OCI-LY7 (cell line): ENCODE measurements at places on chromosomes 5 and 9. TPM values are rescaled to one million over a fixed set of nuclear protein-coding genes. Genes with fewer than 3 reads are reported as not detected.

DNA sequence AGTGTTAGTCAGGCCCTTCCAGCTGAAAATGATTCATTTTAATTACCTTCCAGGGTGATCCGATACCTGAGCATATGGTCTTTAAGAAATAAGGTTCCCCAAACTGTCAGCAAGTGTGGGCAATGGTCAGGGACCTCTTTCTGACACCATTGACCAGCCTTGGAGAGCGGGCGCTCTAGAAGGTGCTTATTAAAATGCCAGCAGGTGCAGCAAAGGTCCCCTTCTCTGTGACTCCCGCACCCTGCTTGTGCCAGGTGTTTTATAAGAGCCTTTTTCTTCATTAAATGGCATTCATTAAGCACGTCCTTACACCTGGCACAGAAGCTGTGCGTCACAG, 85.3 kb downstream of the MVB12B start:
- peak; percentile 6 for DNase-seq

DNA sequence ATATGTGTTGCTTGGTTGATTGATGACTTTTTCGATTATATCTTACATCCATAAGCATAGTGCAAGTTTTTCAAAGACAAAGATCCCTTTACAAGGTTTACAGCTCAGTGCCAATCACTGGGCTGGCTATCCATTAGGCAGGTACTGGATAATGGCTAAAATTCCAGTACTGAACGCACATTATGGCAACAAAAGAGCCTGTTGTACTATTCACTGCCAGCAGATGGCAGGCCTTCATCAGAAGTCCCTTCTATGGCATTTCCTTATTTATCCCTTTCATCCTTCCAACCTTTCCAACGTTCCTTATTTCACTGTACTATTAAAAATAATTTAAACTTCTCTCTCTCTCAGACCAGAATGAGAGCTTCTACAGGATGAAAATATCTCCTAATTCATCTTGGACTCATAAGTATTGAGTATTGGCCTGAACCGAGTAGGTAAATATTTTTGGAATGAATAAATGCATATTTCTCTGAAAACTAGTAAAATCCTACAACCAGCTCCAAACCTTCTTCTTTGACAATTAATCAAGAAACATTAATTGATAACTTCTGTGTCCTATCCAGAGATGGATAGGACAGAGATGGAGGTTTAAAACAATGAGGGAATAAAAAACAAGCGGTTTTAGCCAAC, 6.7 kb upstream of the WNT8A start:
- DNase-seq: peak; percentile 65

- peak; percentile 25 for DNase-seq
Observed at GRCh38 chr9:128727640-128728248, 3.8 kb upstream of the ZDHHC12 start.

CBY3 gene
- total RNA-seq: not detected in 2 replicates

MED27 gene
- total RNA-seq: 29.9 and 32.6 TPM in 2 replicates

DNA sequence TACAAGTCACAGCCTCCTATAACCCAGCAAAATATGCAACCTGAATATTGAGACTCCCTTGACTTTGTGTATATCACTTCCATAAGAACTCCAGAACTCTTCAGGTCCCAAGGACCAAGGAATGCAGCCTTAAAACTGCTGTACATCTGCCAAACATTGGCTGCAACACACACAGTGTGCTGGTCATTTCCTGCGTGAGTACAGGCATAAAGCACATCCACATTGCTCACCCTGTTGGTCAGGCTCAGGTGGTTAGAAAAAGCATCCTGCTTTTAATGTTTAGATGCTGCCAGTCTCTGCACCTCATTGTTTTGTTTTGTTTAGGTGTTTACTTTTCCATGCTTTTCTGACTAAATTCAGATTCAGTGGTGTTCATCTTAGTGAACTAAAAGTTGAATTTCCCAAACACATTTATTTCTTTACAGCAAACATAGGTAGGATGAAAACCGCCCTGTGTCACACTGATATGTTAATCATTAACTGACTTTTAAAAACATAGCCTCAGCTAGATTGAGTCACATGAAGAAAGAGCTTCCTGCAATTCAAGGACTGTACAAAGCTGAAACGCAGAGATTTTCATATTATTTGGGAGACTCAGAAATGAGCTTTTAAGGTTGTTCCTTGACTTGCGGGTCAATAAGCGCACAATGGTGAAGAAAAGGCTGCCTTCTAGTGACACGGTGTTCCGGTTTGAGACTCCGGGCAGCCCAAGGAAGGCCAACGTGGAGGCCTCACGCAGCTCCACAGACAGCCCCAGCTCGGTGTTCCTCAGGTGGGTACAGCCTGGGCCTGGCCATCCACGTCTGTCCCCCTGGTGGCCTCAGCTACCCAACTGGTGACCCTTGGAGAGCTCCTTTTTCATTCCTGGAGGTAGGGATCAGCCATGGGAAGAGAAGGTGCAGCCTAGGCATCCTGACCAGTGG, 52.2 kb upstream of the GRAMD2B start:
- DNase-seq: no peak

DNA sequence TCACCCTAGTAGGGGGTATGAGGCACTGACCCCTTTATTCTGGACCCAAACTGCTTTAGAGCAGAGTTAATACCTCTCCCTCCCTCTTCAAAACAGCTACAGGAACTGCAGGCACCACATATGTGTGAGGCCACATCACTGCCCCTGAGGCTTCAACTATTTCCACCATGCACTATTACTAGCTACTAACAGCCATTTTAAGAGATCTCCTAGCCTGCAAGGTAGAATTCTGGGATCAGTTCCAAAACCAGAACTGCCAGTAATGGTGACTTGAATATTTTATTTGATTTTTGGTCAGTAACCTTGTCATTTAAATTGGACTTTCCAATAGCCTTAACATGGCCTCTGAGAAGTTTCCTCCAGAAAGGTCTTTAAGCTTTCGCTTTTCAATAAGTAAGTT, 55.3 kb upstream of the FSD1L start:
- DNase-seq: no peak

- no peak for DNase-seq
Observed at GRCh38 chr9:5622016-5622415, 6.9 kb upstream of the RIC1 start.

FOXD4L4 gene
- 0.53 and 1.5 TPM in 2 replicates for total RNA-seq

DNA sequence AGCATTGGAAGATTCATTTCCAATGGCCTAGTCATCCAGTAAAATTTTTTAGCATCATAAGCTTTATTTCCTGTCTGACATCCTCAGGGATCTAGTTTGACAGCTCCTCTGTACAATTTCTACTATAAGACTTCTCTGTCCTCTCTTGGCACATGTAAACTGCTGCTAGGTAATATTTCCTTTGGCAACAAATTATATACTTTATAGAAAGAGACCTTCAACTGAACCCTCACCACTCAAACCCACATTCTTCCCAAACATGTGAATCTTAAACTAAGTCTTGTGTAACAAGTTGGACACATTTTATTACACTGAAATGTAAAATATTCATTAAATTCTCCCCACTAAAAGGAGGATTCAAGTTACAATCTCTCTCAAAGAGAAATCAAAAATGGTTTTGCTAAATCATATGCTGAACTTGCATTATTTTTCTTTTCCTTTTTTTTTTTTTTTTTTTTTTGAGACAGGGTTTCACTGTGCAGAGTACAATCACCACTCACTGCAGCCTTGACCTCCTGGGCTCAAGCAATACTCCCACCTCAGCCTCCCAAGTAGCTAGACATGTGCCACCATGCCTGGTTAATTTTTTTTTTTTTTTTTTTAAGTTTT, 36.9 kb downstream of the SCAI start:
- no peak for DNase-seq

DNA sequence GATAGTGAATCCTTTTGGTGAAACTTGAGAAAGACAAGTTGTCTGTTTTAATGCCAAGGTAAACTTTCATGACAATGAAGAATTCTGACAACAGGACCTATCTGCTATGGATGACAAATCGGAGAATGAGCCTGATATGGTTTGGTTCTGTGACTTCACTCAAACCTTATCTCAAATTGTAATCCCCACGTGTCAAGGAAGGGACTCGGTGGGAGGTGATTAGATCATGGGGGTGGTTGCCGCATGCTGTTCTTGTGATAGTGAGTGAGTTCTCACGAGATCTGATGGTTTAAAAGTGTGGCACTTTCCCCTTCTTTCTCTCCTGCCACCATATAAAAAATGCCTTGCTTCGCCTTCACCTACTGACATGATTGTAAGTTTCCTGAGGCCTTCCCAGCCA, 1964.1 kb upstream of the CDH9 start:
- no peak for DNase-seq

- DNase-seq: no peak
Observed at GRCh38 chr5:61817472-61818326, 485.6 kb downstream of the ZSWIM6 start.

GRCh38 chr9:113349445-113350094, at the start of gene BSPRY:
Gene BSPRY, plus strand, starts transcription at chr9:113349541. Its CDS starts 39 bp downstream, at chr9:113349580.
- DNase-seq: peak; percentile 25

GRCh38 chr5:131081913-131082488, 83.1 kb downstream of the HINT1 start:
- no peak for DNase-seq

PCDHA7 gene
- total RNA-seq: not detected in 2 replicates

C9orf153 gene
- total RNA-seq: 0.27 and 0.31 TPM in 2 replicates

- DNase-seq: no peak
Observed at GRCh38 chr9:37788332-37788731, 3.5 kb upstream of the EXOSC3 start.

RAI14 gene
- total RNA-seq: 8.0 and 12.3 TPM in 2 replicates

PCDHGA2 gene
- total RNA-seq: 0.74 and 1.1 TPM in 2 replicates

- DNase-seq: no peak
Observed at GRCh38 chr5:125564317-125564975, 818.0 kb upstream of the ZNF608 start.

DNA sequence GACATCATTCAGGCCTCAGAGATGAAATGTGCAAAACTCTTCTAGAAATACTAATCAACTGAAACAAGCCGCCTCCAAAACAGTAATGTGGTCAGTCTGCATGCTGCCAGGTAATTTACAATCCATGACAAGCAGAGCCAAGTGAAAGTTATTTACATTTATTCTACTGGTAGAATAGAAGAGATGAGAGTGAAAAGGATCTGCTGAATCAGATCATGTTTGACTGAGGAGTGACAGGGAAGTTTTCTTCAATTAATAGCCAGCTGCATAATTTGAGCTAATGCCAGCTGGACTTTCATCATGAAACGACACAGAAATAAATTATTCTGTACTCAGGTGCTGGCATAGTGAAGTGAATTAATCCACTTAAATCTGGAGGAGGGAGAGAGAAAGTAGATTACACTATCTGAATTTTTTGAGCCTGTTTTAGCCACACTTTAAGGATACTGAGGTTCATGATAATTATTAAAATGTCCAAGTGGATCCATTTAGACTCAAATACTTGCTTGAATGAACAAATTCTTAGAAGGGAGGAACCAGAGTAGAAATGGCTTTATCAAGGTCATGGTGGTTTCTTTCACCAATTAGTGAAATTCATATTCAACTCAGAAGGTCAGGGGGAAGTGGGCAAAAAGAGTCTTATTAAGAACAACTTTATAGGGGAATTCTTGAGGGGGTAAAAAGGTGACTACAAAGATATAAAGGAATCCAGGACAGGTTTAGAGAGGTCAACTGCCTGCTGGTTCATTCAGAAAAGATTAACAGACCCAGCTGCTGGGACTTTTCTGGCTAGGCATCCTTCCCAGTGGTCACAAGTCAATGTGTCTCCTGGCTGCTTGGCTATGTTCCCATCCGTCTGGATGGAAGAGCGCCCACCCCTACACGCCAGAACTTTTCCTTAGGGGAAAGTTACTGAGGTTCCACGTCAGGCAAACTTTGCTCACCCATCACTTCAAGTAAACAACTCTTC, 350.4 kb downstream of the PDE4D start:
- DNase-seq: no peak

GRCh38 chr9:137694236-137694959, 75.6 kb downstream of the EHMT1 start:
- no peak for DNase-seq

DNA sequence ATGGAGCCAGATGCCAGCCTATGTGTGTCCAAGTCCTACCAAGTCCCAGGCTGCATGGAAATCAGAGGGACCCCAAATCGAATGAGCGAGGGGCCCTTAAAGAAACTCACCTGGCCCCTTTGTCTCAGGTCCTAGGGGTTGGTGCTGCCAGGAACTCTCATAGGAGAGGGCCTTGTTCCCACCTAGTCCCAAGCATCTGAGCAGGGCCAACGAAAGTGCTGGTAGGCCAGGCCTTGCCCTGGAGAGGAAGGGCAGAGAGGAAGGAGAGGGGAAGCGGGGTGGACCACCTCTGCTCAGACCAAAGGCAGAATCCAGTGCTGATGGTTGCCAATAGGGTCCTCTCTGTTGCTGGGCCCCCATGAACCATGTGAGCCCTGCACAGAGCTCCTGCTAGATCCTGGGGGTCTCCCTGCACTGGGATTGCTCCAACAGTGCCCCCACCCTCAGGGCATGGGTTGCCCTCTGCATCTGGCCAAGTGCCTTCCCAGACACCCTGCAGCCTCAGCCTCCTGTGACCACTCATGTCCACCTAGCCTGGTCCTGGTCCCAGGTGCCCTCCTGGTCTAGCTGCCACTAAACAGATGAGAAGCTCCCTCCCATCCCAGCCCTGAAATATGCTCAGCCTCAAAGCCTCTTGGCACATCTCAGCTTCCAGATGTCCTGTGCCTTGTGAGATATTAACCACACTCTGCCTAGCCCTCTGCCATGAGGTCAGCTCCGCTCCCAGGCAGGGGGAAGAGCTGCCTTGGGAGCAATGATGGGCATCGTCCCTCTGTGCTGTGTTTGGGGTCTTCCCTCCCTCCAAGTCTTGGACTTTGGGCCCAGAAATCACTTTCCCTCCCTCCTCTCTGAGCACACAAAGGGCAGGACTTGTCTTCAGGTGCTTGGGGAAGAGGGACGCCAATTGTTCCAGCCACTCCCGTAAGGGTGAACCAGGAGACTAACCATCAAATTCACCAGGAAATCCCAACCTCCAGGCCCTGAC, 109.6 kb downstream of the ADAMTS2 start:
- DNase-seq: no peak

GRCh38 chr5:90311401-90311800, 98.2 kb downstream of the CETN3 start:
- DNase-seq: no peak

- no peak for DNase-seq
Observed at GRCh38 chr5:93417490-93417889, 163.5 kb downstream of the NR2F1-AS1 start.

GFI1B gene
- total RNA-seq: 3.3 and 4.9 TPM in 2 replicates

DNA sequence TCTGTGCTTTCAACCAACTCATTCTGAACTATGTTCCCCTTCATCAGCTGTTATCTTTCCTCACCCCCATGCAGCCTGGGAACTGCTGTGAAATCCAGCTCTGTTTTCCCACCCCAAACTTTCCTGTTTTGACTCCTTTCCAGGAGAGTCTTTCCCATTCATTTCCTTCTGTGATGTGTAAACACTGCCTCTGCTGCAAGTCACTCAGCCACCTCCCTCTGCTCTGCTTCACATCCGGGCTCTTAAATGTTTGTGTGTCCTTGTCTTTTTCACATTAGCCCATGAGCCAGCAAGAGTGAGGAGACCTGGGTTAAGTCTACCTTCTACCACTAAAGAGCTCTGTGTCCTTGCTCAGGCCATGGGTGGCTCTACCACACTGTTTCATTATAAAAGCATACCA, 137.5 kb downstream of the ICE1 start:
- DNase-seq: no peak

GRCh38 chr5:27854243-27854852, 816.0 kb upstream of the CDH9 start:
- DNase-seq: no peak
